ENCODE measurements at places on chromosomes 2 and 18.

DNA sequence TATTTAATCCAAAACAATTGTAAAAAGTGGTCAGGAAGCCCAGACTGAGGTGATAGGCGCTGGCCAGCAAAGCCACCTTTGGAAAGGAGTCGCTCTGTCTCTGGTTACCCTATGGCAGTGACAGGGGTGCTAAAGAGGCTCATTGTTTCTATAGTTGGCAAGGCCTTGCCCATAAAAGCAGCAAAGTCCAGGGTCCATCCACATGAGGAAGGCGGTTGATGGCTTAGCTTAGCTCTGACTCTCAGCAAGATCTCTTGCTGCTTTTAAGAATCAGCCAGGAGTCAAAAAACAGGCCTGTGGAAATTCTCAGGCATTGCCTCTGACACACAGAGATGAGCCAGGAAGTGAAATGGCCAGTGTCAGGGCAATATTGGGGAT, 57.8 kb upstream of the CYP26B1 start:
- no peak for DNase-seq

DNA sequence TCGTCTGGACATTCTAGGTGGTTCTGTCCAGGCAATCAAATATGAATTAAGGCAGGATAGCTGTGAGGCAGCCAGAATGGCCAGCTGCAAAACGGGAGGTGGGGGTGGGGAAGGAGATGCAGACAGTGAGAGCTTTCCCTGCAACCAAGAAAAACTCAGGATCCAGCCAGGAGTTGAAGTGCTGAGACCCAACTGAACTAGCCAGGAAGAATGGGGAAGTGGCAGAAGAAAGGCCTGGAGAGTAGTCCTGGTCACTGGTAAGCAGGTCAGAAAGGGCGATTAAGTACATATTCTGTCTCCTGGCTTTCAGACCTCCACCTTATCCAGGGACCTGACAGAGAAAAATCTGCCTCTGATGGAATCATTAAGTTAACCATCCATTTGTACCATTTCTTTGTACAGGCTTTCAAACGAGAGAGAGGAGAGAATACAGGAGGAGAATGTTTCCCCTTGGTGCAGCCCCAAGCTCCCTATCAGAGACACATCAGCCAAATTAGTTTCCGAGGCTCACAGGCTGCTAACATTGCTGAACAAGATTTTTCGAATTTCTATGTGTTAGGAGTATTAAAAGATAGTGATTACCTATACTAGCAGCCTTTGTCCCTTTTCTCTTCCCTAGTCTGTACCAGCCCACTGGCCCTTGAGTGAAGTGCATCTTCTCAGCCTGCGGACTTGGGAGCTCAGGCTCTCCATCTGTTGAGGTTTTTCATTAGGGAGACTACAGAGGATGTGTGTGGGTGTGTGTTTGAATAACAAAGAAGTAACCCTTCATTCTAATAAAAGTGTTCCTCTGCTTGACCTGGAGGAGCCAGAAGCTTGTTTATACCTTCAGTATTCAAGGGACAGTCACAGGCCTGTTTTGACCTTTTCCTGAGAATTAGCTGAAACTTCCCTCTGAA, 12.5 kb upstream of the HOXD1 start:
- no peak for DNase-seq

DNA sequence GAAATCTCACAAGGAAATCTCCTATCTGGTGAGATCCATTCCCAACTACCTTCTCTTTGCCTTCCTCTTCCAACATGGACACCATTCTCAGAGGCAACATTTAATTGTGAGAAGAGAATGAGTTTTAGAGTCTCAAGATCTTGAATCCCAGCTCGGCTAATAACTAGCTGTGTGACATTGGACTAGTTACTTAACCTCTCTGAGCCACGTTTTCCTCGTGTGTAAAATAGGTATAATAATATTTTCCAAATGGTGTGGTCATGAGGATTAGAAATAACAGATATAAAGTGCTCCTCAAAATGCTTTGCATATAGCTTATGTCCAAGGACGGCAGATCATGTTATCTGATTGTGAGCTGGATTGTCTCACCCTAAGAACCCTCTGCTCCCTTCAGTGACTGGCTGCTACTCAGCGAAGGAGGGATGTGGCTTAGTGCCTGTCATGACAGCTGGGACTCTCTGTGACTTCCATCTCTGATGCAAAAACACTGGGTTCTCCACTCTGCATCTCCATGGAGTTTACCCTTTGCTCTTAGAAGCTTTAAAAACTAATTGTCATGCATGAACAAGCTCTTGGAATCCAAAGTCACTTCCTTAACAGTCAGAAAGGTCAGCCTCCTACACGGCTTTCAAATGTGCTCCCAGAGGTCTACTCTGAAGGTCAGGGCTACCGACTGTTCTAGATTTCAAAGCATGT, 38.4 kb upstream of the MRPL19 start:
- DNase-seq, result peak; percentile 44

GRCh38 chr2:25905126-25905525, 26.8 kb upstream of the ASXL2 start:
- DNase-seq, result no peak

- no peak for DNase-seq
Observed at GRCh38 chr2:74843899-74844298, 10.0 kb downstream of the HK2 start.

GRCh38 chr2:233053928-233054784, 6.0 kb upstream of the INPP5D start:
- peak; percentile 84 for DNase-seq

DNA sequence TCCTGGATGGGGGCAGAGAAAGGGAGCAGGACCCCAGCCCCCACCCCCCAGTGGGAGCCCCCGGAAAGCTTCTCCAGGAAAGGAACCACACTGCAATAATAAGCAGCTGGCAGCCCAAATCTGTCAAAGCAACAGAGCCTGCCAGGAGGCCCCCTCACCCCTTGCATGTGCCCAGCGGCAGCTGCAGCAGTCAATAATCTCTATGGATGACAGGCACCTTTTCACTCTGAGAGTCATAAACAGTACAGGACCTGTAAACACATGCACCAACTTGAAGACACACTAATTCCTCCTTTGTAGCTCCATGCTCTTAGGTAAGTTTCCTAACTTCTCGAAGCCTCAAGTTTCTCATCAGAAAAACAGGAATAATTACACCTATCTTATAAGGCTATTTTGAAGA, 26.2 kb upstream of the KDM3A start:
- no peak for DNase-seq

DNA sequence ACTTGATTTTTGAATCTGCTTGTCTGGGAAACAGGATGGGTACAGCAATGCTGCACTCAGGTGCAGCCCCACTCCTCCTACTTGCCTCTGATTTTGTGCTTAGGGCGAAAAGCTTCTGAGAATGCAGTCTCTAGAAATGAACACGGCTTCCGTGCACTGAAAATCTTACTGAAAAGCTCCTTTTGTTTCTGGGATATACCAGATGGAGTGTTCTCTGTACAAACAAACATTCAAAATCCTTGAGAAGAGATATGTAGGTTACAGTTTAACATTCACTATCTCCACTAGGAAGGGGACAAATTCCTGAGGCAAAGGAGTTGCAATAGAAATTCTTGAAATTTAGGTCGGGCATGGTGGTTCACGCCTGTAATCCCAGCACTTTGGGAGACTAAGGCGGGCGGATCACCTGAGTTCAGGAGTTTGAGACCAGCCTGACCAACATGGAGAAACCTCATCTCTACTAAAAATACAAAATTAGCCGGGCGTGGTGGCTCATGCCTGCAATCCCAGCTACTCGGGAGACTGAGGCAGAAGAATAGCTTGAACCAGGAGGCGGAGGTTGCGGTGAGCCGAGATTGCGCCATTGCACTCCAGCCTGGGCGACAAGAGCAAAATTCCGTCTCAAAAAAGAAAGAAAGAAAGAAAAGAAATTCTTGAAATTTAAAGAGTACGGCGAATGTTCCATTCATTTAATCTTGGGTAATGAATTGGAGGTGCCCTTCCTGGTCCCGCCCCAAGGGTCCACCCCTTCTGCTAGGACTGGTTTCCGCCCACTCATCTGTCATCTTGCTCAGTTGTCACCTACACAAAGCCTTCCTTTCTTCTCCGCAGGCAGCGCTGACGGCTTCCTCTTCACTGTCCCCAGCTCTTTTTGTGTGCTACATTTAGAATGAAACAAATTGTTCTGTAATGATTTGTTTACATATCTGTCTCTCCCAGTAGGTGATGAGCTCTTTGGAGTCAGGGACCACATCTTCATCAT, 92.4 kb downstream of the SOCS6 start:
- DNase-seq, result peak; percentile 66

DNA sequence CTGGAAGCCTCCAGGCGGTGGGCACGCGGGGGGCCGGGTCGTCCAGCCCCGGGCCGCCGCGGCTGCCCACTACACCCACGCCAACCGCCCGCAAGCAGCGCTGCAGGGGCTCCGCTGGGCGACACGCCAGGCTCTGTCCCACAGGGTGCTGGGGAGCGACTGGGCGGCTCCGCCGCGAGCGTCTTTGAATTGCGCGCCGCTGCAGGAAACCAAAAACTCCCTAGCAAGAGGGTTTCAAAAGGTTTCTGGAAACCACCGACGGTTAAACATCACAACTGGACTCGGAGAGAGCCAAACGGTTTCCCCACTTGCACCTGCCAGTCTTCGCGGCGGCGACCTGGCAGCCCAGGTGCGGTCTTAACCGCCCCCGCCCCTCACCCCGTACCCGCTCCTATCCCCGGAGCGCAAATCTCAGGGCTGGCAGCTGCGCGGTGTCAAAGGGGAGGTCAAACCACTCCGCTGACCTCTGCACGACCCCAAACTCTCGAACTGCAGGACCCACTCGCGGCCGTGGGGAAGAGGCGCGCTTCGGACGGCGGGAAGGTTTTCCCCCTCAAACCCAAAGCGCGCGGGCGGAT, 1.0 kb downstream of the CXCR4 start:
- DNase-seq, result peak; percentile 51

DNA sequence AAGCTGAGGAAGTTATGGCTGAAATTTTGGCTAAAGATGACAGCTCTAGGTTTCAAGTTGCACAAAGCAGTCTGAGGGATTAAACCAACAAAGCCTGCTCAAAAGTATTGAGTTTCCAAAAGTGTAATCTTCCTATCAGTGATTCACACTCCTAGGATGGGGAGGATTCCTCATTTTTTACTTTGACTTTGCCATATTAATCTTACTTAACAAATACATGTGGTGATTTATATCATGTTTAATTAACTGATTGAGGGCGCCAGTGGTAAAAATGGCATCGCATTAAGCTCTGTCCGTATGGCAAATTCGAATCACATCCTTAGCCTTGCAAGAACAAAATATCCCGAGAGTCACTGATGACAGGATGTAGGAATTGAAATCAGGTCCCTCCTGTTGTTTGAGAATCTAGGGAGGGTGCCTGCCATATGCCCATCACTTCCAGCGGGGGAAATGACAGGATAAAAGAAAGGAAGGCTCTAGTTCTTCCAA, 78.1 kb upstream of the ETAA1 start:
- DNase-seq, result no peak

GRCh38 chr2:25055376-25055920, 13.6 kb downstream of the EFR3B start:
- DNase-seq, result no peak

DNA sequence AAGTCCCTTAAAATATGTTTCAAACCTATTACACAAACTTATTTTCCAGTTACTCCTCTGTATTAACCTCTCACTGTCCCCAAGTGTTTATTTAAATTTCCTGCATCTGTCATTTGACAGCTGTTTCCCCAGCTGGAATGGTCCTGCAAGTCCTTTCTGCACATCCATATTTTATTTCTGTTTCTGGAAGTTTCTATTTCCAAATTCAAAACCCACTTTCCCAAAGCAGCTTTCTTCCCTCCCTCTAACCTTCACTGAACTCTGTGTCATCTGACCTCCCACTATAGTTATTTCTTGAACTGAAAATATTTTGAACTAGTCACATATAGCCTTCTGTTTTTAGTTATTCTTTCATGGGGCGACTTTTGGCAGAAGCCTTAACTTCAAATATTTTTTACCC, 459.4 kb upstream of the MC4R start:
- DNase-seq, result no peak
